ENCODE measurements at places on chromosomes 6 and 20.

GRCh38 chr6:166410426-166410935 is 27.7 kb upstream of the MPC1 start:
- DNase-seq: no peak

DNA sequence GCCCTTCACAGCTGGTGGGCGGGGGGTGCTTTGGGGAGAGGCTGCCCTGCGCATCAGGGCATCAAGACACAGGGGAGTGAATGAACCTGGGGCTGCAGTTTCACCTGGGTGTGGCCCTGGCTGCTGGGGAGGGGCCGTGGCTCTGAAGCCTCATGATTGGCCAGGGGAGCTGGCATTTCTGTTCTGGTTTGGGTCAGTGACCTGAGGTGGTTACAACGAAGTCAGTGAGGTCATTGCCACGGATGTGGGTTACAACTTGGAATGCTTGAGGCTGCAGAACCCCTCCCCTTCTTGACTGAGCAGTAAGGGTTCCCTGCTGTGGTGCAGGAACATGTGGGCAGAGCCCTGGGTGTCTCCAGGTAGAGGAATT is 3.0 kb downstream of the TCEA2 start:
- peak; percentile 44 for DNase-seq

DNA sequence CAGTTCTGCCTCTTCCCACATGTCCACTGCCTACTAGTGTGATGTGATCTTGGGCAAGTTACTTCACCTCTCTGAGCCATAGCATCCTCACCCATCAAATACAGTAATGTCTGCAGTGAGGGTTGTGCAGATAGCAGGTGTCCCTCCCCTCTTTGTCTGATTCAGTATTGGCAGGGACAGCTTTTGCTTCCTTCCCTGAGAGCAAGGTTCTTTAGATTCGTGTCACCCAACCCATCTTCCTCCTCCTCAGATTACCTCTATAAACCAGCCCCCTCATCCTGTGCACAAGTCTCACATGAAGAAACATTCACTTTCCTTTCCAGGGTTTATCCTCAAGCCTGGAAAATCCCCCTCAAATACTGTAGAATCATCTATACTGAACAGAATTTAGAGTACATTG is 15.4 kb downstream of the ACTR5 start:
- no peak for DNase-seq

DNA sequence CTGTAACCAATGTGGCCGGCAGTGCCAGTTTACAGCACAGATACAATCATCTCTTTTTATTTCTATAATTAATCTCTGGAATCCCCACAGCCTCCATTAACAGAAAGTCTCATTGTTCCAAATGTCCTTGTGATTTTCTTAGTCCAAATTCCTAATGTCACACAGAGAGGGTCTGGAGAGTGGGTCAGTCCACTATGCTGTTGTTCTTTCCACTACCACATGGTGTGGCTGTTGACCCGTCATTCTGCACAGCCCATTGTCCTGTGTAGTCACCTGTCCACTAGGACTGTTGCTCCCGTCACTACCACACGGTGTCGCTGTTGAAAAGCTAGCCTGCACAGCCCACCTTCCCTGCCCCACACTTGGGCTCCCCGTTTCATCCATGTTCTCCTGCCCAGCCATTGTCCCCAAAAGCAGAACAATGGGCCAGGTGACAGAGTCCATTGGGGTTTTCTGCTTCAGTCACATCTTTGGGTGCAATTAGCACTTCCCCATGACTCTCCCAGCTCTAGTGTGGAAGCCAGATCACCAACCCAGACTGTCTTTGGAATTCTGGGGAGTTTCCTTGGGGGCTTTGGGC is 8.6 kb upstream of the LBP start:
- DNase-seq: no peak

- DNase-seq: no peak
Observed at GRCh38 chr6:130603391-130603790, 223.8 kb upstream of the SMLR1 start.

DNA sequence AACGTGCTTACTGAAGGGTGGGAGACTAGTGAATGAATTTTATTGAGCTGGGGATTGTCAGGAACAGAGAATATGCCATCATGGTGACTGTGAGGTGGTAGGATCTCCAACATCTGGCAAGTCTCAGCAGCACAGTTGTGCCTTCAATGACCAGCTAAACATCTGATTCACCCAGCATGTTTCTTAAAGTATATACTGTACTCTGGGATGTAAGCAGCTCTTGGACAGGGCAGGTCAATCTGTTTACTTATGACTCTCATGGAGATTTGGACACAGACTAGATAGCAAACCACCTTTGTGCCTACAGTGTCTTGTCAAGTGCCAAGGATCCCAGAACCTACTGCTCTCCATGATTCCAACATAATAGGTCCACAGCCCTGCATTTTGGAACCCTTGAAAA is 801.0 kb upstream of the CITED2 start:
- DNase-seq: no peak

- DNase-seq: no peak
Observed at GRCh38 chr6:170295510-170296422, 4.9 kb upstream of the DLL1 start.

DNA sequence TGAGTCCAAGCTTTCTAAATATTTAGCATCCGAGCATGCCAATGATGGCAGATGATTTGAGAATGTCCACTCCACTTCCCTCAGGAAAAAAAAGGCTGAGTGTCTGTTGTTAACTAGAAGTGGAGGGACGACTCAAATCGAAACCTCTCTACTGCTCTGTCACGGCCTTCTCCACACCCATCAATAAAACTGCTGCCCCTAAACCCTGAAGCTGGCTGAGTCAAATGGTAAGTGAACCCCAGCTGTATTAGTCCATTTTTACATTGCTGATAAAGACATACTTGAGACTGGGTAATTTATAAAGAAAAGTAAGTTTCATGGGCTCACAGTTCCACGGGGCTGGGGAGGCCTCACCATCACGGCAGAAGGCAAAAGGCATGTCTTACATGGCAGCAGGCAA is 707.0 kb downstream of the QKI start:
- no peak for DNase-seq

DNA sequence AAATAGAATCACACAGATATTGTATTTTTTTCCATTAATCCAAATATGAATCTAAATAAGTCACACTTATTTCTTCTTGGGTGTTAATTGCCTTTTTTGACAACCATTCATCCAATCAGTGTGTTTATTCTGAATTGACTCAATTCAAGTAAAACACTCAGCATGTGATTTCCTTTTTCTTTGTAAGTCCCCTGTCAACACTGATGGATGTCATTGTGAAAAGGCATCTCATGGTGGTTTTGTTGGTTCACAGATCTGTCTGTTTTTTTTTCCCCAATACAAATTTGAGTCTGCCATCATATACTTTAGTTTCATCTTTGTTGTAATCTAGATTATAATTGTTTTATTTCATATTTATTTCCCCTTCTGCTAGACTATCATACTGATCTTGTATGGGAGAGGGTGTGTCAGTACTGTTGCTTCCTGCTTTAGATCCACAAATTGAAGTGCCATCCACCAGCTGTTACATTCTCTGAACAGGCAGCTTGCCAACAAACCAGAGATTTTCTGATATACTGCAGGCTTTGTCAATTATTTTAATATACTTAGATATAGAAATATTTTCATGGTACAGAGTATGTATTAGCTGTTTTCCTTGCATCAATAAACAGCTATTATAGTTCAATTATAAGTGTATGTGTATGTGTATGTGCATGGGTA is 64.2 kb upstream of the FLRT3 start:
- no peak for DNase-seq

GRCh38 chr6:154508573-154509375 is 1.7 kb downstream of the CNKSR3 start:
- no peak for DNase-seq

GRCh38 chr20:2108987-2109386 is 7.4 kb downstream of the STK35 start:
- no peak for DNase-seq

DNA sequence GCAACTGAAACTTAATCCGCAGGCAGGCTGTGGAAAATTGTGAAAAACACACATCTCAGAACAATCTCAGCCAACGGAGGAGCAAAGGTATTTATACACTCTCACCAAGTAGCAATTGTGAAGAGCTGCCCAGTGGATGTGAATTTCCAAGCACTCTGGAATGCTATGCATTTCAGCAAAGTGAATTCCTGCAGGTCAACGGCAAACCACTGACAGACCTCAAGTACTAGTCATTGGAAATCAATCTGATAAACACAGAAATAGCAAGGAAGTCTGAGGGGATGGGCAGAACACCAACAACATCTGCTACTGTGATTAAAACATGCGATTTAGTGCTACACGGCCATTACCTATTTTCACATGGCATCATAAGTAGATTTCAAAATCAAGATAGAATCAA is 429.1 kb downstream of the HTR1B start:
- DNase-seq: no peak

DNA sequence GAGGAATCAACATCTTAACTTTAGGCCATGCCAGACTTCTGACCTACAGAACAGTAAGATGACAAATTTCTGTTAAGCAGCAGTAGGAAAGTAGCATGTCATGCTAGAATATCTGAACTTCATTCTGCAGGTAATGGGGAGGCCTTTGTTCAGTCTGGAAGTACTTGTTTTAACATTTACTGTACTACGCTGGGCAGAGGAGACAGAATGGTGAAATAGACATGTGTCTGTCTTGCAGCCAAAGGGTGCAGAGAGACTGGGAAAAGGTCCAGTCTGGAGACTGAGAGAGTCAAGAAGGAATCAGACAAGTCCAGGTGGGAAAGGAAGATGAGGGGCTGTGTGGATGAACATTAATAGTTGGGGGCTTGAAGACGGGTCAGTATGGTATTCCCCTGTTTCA is 17.5 kb upstream of the ZBTB2 start:
- DNase-seq: no peak

GRCh38 chr6:127420556-127420955 is 38.6 kb downstream of the KIAA0408 start:
- DNase-seq: peak; percentile 38

GRCh38 chr20:2902291-2902690 is 29.0 kb downstream of the PTPRA start:
- no peak for DNase-seq

DNA sequence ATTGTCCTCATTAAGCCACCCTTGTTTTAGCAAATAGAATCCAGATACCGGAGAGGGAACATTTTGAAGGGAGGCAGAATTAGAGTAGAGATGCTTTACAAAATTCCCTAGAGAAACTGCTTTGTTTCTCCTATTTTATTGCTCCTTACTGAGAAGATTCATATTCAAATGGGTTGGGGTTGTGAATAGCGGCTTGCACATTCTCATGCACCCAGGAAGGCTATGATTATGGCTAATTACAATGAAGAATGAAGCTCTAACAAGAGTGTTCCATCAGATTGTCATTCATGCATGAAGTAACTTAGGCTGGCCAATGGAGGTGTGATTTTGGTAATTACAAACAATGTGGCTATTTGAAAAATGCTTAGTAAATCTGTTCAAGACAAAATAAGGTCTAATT is 129.6 kb downstream of the PACRG start:
- no peak for DNase-seq

GRCh38 chr20:44442298-44443070 is 33.2 kb upstream of the TTPAL start:
- DNase-seq: no peak

- no peak for DNase-seq
Observed at GRCh38 chr6:86581833-86582232, 355.5 kb upstream of the HTR1E start.

- DNase-seq: no peak
Observed at GRCh38 chr6:110287462-110288341, 70.4 kb downstream of the METTL24 start.

DNA sequence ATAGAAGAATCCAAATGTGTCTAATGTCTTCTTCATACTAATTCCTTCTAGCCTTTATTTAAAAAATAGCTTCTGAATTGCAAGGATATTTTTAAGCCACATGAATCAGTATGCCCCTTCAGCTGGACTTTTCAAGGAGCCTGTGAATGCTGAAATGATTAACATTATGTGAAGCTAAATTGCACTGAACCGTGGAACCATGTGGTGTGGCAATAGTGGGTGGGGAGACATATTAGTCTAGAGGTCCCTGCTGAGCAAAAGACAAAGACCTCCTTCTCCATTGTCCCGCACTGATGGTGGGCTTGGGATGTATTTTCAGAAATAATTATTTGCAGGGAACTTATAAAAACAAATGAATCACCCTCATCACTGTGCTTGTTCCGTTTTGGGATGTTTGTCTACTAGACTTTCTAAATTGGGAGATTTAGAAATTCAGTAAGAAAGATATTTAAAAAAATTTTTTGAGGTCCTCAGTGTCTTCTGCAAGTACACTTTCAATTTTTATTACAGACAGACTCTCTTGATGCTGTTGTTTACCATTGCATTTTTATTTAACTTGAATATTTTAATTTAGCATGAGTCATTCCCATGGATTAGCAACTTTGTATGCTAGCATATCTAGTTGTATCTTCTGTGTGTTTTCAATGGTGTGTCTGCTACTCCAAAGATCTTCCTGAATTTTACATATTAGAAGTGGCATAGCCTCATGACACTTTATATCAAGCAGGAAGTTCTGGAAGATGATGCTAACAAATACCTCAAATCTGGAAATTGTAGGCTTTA is 238.1 kb downstream of the LAMA2 start:
- DNase-seq: no peak

GRCh38 chr20:47008842-47009518 is 114.3 kb downstream of the EYA2 start:
- DNase-seq: no peak

DNA sequence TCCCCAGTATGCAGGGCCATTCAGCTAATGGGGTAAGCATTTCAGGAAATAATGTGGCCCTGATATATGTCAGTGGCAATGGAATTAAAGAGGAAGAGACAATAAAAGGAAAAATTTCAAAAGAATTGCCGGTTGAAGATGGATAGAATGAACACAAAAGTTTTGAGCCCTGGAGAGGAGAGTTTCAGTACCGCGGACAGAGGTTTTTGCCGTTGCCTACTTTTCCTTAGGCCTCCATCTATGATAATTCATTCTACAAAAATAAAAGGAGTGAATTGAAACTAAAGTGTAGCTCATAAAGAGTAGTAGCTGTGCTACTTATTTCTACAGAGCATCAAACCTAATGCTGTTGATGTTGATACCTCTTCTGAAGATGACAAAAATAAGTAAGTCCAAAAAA is 140.7 kb downstream of the RNASET2 start:
- DNase-seq: no peak

DNA sequence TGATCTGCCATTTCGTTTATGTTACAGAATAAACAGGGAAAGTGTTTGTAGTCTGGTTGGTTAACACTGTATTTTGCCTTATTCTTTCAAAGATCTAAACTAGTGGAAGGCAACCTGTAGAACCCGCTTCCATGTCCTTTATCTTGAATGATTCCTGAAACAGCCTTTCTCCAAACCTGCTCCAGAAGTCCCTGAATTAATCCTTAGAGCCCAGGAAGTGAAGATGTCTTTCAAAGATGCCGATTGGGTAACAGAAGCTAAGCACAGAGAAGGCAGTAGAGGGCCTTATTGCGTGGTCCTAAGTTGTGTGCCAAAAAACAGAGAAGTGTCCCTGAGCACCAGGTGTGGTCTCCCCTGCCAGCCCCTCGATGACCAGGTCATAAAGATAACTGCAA is 19.2 kb upstream of the ZSCAN16 start:
- no peak for DNase-seq

- DNase-seq: no peak
Observed at GRCh38 chr6:168122521-168122920, 43.5 kb upstream of the FRMD1 start.

DNA sequence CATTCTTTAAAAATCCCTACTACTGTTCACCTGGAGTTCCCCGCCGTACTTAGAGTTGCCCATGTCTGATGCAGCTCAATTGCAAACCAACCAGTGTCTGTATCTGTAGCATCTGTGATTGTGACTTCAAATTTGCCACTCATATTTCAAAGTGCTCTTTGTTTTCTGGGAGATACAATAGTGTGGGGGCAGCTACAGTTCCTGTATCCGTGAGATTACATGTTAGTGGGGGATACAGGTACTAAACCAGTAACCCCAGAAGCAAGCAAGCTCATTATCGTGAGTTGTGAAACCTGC is 140.9 kb downstream of the ANKRD60 start:
- DNase-seq: no peak
